ENCODE measurements at places on chromosomes 2 and 18.

GRCh38 chr2:196587739-196588138 lies 51.8 kb upstream of the CCDC150 start:
- no peak for DNase-seq

DNA sequence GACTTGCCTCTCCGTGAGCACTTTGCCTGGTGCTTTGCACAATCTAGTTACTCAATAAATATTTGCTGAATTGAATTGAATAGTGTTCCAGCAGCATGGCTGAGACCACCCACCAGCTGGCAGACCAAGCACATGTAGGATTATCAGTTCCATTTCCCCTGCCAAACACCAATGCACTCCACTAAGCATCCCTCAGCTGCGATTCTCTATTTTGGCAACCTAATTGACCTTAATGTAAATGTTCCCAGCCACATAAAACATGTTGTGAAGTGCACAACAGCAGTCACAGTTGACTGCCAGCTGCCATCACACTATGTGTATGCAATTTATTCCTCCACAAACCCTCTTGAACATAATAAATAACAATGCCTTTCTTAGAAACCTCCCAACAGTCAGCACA lies 1879.4 kb upstream of the PIK3C3 start:
- DNase-seq = no peak

DNA sequence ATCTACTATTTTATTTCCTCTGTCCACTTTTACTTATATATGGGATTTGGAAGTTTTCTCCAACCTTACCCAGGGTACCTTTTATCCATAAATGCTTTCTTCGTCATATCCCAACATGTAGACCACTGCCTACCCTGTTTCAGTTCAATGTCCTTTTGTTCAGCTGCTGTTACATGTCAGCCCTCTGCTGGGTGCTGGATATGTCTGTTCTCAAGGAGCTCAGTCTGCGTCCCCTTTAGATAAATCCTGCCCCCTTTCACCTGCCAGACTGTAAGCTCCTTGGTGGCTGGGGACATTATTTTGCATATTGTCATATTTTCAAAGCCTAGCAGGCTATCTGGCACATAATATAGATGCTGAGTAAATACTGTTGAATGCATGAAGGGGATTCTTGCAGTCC lies 53.2 kb downstream of the NEMP2 start:
- no peak for DNase-seq

DNA sequence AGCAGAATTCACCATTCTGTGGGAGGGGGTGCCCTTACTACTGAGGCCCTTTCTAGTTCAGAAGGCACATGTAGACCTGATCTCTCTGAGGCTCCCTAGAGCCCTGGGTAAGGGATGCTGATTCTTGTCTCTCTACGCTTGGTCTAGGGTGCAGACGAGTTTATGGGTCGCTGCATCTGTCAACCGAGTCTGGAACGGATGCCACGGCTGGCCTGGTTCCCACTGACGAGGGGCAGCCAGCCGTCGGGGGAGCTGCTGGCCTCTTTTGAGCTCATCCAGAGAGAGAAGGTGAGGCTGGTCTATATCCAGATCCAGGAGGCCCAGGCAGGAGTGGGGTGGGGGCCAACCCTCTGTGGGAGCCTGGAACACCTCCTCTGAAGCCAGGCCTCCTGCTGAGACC lies 147.2 kb downstream of the DYSF start:
- no peak for DNase-seq

DNA sequence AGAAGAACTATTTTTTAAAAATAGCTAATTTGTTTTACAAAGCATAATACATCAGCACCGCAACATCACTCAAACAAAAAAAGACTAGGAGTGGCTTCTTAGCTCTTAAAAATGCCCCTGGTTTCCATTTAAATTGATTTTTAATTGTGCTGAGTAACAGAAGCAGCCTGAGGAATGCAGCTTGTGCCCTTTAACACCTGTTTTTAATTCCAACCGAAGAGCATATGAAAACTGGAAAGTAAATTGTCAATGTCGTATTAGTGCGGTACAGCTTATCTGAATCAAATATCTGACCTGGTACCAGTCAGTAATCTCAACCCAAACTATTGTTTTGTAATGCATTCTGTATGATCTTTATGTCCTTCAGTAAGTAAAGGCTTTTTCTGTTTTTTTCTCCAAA lies 13.2 kb upstream of the CD302 start:
- DNase-seq = no peak

DNA sequence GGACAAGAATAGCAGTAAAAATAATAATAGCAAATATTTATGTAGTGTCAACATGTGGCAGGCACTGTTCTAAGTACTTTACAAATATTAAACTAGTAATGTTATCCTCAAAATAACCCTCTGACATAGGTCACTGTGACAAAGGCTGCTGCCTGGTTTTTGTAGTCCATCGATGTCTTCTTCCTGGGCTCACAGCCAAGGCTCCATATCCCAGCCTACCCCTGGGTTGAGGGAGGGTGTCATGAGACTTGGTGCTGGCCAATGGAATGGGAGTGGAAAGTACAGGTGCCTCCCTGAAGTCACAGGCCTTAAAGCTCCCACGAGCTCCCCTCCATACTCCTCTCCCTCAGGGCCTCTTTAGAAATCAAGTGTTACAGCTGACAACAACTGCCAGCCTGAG lies 159.3 kb downstream of the CYRIA start:
- DNase-seq = no peak

DNA sequence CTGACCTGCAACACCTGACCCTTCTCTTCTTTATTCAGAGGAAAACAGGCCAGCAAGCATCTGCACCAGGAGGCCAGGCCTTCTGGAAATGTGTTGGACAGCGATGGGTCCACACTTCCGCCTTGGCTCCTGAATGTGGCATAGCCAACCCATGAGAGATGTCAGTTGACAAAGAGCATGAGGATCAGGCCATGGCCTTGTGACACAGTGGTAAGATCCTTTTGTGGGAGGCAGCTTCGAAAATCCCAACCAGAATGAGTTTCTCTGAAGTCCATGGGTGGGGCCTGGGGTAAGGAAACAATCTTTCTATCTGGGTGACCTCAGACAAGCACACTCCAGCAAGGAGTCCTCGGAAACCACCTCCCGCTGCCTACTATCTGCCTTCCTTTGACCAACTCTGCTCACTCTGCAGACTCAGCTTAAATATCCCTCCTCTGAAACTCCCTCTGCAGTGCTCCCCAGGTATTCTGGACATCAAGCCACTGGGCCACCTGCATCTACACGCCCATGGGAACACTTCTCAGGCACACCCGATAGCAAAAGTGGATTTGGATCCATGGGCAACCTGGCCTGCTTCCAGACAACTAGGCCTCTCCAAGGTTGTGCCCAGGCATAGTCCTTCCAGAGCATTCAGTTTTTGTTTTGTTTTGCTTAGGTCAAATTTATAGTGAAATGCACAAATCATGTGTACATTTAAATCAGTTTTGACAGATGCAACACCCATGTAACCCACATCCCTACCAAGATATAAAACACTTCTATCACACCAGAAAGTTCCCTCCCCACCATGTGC lies 3.6 kb upstream of the SH2D6 start:
- DNase-seq = peak; percentile 55

GRCh38 chr2:22683914-22684313 lies 701.1 kb upstream of the KLHL29 start:
- DNase-seq = no peak

DNA sequence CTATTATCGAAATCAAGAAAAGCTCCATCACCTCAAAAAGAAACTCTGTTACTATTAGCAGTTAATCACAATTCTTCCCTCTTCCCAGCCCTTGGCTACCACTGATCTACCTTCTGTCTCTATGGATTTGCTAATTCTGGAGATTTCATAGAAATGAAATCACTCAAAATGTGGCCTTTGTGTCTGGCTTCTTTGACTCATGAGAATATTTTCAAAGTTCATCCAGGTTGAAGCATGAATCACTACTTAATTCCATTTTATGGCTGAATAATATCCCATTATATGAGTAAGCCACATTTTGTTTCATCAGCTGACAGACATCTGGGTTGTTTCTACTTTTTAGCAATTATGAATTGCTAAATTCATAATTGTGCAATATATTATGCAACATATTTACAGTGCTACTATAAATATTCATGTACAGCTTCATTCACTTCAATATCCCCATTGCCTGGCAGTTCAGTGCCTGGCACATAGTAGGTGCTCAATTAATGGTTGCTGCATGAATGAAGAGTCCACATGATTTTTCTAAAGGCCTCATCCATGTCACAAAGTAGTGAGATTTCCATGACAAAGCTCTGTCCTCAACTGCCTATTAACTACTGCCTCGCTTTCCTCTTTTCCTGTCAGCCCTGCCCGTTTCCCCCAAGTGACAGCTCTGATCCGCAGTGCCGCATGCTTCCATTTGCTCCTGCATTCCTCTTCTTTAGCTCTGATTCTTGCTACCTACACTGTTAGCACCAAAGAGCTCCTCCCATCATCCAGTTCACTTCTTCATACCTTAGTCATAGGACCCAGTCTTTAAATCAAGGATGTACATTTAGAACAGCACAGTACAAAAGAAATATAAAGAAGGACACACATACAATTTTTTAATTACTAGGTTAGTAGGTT lies 32.8 kb downstream of the CCDC93 start:
- no peak for DNase-seq

- DNase-seq = no peak
Measured at GRCh38 chr2:232731470-232731869, 34.3 kb downstream of the GIGYF2 start.

DNA sequence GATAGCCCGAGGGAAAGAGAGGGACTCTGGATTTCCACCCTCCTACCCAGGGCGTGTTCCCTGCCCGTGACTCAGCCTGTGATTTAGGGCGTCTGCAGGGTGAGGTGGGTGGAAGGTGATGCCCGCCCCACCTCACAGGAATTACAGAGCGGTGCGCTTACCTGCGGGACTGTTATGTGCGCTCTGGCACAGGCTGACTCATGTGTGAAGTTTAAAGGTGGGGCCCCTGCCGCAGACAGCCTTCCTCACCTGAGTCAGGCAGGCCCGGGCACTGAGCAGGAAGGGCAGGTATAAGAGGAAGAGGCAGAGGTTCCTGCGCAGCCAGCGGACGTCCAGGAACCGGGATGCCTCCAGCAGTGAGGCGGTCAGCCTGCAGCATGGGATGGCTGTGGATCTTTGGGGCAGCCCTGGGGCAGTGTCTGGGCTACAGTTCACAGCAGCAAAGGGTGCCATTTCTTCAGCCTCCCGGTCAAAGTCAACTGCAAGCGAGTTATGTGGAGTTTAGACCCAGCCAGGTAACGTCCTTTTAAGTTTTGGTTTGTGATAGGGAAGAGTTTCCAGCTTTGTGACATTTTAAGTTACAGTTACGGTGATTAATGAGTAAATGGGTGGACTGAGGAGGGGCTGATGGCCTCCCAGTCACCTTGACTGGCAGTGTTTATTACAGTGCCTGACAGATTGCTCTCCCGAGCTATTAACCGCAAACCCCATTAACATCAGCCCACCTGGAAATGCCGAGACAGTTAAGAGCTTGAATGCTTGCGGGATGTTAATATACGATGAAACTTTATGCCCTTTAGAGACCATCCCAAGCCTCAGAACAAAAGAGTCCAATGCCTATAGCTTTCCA lies 141.6 kb upstream of the TTC39C start:
- no peak for DNase-seq

DNA sequence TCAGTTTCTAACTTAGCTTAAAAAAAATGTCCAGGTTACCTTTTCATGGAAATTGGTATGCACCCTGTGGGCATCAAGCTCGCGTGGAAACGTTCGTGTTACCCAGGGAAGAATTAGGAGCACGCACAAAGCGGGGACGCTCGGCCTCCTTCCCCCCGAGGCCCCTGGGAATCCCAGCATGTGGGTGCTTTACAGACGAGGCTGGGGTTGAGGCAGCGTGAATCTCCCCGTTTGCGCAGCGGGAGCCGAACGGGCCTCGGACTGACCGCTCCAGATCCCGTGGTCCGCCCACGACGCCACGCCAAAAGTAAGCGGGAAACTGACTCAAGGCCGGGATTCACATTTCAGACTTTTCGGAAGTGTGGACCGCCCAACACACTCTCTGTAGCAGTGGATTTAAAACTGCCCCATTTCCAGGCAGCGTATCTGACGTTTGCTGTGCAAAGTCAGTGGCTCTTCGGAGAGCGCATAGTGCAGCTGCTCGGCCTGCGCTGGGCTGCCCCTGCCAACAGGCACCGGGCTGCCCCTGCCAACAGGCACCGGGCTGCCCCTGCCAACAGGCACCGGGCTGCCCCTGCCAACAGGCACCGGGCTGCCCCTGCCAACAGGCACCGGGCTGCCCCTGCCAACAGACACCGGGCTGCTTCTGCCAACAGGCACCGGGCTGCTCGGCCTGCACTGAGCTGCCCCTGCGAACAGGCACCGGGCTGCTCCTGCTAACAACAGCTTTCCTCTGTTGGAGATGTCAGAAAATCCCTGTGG lies 49.7 kb downstream of the SH3YL1 start:
- DNase-seq = no peak

- DNase-seq = no peak
Measured at GRCh38 chr2:208407667-208408066, 1.1 kb downstream of the PTH2R start.

GRCh38 chr2:64352292-64352691 lies 101.7 kb upstream of the LGALSL start:
- no peak for DNase-seq

DNA sequence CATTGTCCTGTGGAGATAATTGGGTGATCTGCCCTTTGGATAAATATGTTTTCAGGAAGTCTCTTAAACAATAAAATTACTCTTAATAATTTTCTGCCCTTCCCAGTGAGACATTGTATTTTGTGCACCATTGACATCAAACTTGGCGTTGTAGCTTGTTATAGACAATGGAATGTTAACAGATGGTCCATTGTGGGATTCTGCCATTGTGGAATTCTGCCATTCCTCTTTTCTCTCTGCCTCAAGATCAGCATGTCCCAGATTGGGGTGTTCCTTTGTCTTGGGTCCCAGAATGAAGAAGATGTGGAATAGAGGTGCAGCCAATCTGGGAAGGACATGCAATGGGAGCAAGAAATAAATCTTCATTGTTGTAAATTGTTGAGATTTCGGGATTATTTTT lies 15.1 kb upstream of the LDAH start:
- DNase-seq = no peak

DNA sequence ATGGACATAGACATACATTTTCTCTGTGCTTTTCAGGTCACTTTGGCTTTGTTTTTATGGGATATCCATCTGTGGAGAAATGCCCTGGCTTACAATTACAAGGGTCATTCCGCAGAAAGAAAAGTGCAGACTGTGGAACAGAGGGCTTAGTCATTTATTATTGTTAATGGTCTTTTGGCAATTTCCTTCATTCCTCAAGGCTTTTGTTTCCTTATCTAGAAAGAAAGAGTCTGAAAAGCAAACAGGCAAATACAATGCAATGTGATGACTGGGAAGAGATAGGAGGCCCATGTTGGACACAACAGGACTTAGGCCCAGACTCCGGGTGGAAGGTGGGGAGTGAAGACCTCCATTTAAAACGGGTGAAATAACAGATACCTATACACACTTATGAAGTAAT lies 129.5 kb upstream of the CAVIN2 start:
- DNase-seq = no peak

DNA sequence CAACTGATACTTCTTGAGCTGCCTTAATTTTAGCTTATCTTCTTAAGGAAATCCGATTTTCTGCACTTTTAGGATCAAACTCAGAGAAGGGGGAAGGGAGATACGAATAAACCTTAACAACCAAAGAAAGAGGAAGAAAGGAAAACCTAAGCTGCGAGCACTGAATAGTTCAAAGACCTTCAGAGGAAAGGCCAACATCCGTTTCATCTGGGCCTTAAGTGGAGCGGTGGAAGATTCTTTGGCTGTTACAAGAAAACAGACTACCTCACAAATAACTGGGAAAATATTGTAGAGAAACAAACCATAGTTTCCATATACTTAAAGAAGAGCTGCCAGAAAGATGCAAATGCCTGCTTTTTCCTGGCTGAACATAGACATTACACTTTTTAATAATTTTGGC lies 43.6 kb downstream of the VIT start:
- DNase-seq = no peak

- DNase-seq = no peak
Measured at GRCh38 chr2:11995456-11995855, 249.0 kb downstream of the LPIN1 start.

Data from OCI-M1 (cell line).